DND-41 (cell line): ENCODE measurements at places on chromosomes 3 and 15.

DNA sequence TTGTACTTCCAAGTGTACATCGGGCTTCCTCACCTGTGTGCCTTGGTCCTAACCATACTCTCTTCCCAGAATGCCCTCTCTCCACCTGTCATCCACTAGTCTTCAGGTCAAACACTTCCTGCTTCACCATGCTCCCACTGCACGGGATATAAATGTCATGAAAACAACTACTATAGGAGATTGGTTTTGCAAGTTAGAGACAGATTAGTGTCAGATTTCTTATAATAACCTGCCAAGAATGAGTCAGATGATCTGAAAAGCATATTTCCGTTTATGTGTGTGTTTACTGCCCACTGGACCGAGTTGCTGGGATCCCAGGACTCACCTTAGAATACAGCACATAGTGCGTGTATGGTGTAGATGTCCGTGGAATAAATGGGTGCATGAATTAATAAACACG is 21.4 kb downstream of the PLA1A start:
- no peaks in the 10 kb centered on the region for H3K36me3 ChIP-seq
- H3K27me3 ChIP-seq = no peaks in the 10 kb centered on the region
- no peaks in the 10 kb centered on the region for H3K4me1 ChIP-seq
- DNase-seq = no peak
- H3K27ac ChIP-seq = no peak overlapping the region

DNA sequence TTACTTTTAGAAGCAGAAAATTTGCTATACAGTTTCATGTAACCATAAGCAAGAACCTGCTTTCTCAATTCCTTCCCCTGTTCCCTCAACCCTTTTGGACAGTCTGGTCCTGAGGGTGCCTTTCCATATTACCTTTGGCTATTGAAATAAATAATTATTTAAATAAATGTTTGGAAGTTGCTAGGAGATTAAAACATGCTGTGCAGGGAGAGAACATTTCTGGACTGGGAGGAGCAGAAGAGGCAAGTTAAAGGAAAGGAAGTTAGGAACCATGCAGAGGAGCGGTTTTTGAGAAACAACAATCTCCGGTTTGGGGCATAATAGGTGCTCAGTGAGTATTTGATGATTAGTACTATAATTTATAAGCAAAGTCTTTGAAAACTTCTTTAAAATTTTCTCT is 41.8 kb downstream of the ZNF609 start:
- H3K36me3 ChIP-seq = peaks cover 41% of the 10 kb centered on the region
- H3K27me3 ChIP-seq = no peaks in the 10 kb centered on the region
- H3K27ac ChIP-seq = peak overlapping the region; percentile 77

DNA sequence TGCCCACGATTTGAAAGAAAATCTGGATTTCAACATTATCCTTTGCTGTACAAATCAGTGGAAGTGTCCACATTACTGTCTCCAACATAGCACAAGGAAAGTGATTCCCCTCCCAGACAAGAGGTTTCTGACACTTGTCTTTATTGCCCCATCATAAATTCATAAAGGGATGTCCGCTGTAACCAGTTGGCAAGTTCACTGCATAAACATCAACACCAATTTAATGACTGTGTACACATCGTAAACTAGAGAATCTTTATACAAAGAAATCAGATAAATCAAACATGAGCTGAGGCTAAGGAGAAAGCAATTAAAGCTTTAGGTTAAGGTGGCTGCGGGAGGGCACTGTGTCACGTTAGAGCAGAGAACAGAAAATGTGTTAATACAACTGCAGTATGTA is 129.8 kb downstream of the MEIS2 start:
- H3K27ac ChIP-seq = no peak overlapping the region
- no peaks in the 10 kb centered on the region for H3K36me3 ChIP-seq
- DNase-seq = no peak
- no peaks in the 10 kb centered on the region for H3K27me3 ChIP-seq

DNA sequence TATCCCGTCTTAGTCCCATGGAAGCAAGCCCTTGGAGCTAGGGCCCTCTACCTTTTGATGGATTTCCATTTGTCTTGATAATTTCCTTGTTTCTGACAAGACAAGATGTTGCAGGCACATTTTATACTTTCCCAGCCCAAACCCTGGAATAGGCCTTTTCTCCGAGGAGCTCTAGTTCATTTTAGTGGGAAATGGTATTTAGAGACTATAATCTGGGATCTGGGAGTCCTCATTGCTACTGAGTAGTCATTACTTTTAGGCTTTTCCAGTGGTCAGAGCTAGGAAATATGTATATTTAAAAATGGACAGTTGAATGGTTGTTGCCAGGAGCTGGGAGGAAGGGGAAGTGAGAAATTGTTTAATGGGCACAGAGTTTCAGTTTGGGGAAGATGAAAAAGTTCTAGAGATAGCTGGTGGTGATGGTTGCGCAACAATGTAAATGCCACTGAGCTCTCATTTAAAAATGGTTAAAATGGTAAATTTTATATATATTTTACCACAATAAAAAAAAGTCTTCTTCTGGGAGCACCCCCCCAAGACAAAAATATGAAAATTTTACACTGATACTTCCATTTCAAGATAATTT is 31.6 kb downstream of the MLH1 start:
- H3K4me3 ChIP-seq = no peak overlapping the region
- no peaks in the 10 kb centered on the region for H3K27me3 ChIP-seq
- no peaks in the 10 kb centered on the region for H3K4me1 ChIP-seq
- H3K36me3 ChIP-seq = peaks cover 96% of the 10 kb centered on the region
- no peak for DNase-seq

DNA sequence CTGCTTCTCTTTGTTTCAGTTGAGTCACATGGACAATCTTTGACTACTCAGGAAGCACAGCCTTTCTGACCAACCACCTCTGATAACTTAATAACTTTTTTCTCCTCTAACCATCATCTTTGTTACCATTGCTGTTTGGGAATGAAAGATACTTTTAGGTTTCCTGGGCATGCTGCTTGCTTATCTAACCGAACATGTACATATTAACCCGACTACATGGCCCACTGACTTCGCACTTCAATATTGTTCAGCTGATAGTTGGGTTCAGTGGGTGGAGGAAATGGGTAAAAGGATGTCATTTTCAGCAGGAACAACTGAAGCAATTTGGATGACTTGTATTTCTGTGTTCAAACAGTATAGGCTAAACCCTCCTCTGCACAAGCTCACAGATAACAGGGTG is 214.3 kb downstream of the SQOR start:
- no peaks in the 10 kb centered on the region for H3K36me3 ChIP-seq
- H3K4me3 ChIP-seq = no peak overlapping the region
- H3K27me3 ChIP-seq = no peaks in the 10 kb centered on the region
- H3K27ac ChIP-seq = no peak overlapping the region
- H3K4me1 ChIP-seq = no peaks in the 10 kb centered on the region
- DNase-seq = no peak

DNA sequence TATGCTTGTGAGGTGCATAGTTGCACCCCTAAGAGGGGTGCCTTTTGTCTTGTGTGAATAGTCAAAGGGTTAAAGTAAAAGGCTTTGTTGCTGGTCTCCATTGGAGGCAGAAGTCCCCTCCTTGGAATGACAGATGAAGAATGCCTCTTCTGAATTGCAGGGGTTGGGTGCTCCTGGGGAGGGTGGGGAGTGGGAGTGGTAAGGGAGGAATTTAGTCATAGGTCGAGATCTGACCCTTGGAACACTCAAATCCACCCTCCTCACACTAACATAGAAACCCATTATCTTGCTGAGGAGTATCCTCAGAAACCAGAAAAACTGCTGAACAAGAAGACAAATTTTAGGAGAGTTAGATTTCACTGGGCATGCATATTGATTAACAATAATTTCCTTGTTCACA is 4.7 kb downstream of the CTXND1 start:
- H3K36me3 ChIP-seq = no peaks in the 10 kb centered on the region
- no peak overlapping the region for H3K4me3 ChIP-seq
- DNase-seq = no peak
- H3K27me3 ChIP-seq = peaks cover 7% of the 10 kb centered on the region
- H3K27ac ChIP-seq = no peak overlapping the region
- peaks cover 3% of the 10 kb centered on the region; the same call in 1 of the 2 replicates for H3K4me1 ChIP-seq

DNA sequence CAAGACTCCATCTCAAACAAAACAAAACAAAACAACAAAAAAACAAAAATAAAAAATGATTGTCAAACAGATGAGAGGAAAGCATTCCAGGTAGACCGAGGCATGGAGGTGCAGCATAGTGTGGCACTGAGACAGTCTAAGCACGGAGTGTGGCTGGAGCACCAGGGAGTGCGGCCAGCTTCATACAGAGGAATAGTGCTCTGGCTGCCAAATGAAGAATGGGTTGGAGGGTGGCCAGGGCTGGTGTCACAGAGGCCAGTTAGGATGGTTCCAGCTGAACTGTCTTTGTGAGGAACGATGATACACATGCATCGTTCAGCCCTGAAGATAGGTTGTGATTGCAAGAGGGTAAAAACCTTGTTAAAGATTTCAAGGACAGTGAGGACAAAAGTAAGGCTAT is 28.3 kb downstream of the MITF start:
- H3K36me3 ChIP-seq = no peaks in the 10 kb centered on the region
- H3K4me3 ChIP-seq = no peak overlapping the region
- H3K27me3 ChIP-seq = peaks cover 3% of the 10 kb centered on the region
- no peaks in the 10 kb centered on the region for H3K4me1 ChIP-seq
- DNase-seq = no peak
- H3K27ac ChIP-seq = no peak overlapping the region

DNA sequence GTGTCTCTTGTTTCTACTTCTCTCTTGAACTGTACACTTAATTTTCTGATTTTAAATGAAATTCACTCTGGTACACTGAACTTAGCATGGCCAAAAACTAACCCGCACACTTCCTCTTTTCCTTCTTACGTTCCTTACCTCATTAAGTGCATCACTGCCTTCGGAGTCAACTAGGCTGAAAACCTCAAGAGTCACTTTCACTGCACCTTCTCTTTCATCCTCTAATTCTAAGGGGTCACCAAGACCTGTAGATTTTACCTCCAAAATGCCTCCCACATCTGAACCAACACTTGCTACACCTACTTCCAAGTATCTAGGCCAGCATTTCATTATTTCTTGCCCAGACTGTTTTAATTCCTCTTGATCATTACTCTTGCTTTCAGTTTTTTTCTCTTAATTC is 6.6 kb downstream of the CBLB start:
- DNase-seq = no peak
- no peak overlapping the region for H3K27ac ChIP-seq
- H3K27me3 ChIP-seq = no peaks in the 10 kb centered on the region
- H3K36me3 ChIP-seq = peaks cover 23% of the 10 kb centered on the region; the same call in 1 of the 2 replicates
- no peak overlapping the region for H3K4me3 ChIP-seq
